ENCODE measurements at places on chromosomes 6 and 20. TPM values are rescaled to one million over a fixed set of nuclear protein-coding genes. Genes with fewer than 3 reads are reported as not detected.

GRCh38 chr6:137155830-137156229 is 17.6 kb downstream of the IL22RA2 start:
- no peak for DNase-seq

DNA sequence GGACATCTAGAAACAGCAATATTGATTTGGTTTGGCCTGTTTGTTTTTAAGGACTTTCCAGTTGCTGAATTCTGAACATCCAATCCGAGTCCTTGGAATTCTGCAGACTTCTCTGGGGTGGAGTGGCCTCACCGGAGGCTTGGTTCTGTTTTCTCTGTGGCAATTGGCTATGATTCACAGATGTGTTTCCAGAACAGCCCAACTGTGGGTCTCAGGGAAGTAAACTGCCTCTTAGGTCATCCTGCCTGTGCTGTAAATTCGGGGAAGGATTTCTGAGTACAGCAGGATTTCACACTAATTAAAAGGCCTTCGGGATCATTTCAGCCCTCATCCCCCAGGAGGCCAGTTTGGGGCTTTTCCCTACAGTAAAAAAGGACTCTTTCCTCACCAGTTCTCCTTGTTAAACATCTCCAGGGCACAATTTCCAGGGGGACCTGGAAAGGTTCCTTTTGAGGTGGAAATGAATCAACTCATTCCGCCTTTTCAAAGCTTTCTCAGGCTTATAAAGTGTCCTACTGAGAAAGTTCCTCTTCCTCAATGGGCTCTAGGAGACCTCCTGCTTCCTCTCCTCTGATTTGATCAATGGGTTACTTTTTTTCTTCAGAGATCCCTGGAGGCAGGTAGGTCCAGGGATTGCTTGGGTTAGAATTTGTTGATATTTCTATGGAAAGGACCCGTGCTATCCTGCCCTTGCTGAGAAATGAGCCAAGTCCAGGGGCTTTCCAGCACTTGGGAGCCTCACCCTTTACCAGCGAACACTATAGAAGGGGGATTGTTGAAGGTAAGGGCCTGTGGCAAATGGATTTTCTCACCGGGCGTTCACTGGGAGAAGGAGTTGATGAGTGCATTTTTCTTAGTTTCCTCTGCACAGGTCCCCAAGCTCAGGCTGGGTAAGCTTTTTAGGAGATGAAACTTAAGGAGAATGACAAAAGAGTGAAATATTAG is 114.6 kb downstream of the CLIC5 start:
- peak; percentile 75 for DNase-seq

DNA sequence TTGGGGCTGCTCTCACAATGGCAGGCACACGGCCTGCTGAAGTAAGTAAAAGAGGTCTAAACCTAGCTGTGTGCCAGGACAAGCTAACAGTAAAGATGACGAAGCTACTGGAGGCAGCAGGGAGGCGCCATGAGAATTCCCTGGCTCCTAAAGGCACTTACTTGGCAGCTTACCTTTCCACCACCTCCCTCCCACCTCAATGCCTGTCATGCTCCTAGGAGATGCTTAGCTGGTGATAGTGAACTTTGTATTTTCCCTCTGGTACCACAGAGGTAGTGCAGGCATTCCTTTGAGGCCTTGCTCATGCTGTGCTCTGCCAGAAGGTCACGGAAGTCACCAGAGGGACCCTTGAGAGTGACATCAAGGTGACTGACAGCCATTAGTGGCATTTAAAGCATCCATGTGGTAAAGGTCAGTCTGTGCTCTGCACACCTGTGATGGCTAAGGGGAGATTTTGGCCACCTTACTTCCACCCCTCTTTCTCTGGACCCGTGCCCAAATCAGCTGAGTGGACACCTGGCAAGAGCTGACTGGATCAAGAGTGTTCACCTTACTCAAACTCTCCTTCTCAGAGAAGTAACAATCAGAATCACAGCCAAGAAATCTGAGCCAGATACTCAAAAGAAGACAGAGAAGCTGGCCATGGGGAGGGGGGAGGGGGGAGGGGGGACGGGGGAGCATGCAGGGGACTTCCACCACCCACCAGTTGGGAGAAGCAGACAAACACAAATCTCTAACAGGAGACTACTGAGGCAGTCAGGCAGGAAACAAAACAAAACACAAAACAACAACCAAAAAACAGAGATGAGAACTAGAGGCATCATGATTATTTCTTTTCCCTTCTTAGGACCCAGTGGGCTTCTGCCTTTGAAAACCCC is 2.9 kb downstream of the FKBP1A start:
- DNase-seq = no peak

The PPP1R3G gene
- total RNA-seq = 0.71 TPM

The SLC35A1 gene
- 18.4 TPM for total RNA-seq

DNA sequence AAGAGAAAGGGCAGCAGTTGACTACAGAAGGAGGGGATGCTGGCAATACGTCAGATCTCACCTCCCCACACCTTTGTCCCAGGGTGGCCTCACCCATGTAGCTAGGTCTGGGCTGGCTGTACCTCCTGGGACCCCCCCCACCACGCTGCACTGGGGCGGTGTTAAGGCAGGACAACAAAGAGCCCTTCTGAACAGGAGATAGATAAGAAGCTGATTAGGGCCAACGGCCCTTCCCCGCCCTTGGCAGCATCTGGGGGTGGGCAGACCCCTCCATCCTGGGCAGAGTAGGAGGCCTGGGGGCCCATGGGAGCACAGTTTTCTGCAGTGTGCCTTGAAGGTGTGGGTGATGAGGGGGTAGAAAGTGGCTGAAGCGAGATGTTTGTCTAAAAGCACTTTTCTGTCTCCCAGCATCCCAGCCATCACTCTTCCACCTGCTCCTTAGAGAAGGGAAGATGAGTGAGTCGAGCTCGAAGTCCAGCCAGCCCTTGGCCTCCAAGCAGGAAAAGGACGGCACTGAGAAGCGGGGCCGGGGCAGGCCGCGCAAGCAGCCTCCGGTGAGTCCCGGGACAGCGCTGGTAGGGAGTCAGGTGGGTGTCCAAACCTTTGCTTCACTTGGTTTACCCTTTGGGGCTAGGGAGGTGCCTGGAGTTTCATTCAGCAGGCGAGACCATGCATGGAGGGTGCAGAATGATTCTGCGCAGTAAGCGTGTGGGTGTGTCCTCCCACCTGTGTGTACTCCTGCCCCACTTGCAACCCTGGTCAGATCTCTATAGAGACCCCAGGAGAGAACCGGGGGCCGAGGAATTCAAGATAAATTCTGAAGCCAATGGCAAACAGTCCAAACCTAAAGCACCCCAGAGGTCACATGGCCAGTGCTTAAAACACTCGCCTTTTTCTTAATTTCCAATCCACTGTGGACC is 3.9 kb downstream of the HMGA1 start:
- DNase-seq = no peak

DNA sequence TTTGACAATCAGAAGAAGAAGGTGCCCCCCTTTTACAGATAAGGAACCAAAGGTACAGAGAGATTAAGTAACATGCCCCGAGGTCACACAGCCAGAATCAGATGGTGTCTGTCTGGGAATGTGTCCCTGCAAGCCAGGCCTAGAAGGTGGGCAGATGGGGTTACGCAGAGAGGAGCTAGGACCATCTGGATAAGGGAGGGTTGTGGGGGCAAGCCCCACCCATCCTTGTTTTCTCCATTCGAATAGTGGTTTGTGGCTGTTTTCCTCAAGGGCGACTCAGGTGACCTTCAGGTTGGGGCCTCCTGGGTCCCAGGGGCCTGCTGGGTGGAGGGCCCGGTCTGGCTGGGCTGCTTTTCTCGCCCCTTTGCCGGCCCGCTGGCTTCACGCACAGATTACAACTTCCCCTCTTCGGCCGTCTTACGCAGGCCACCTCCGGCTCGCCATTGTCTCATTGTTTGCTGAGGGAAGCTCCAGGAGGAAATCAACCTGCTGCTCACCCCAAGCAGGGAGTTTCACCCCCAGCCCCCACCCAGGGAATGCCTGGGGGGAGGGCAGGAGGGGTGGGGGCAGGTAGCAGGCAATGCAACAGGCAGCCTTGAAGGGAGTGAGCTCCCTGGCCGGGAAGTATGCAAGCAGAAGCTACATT is 30.8 kb upstream of the CSNK2A1 start:
- DNase-seq = no peak

DNA sequence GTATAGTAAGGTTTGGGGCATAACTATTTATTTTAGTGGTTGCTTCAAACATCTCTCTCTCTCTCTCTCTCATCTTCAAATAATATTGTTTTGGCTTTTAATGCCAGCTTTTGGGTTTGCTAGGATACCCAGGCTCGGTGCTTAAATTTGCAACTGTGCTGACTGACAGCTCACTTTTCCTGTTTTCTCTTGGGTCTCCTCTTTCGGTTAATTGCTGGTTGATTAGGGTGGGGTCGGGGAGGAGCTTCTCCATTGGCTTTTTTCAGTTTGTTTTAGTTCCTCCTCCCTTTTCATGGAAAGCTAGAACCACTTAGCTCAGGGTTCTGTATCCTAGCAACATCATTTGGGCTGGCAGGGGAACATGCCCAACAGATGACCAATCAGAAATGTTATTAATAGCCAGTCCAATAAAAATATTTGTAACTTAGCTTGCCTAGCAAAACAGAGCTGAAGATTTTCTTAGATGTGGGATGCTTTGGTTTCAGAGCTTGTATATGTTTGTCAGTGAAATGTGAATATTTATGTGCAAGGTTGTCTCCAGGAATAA is 11.3 kb downstream of the TFAP2B start:
- no peak for DNase-seq

DNA sequence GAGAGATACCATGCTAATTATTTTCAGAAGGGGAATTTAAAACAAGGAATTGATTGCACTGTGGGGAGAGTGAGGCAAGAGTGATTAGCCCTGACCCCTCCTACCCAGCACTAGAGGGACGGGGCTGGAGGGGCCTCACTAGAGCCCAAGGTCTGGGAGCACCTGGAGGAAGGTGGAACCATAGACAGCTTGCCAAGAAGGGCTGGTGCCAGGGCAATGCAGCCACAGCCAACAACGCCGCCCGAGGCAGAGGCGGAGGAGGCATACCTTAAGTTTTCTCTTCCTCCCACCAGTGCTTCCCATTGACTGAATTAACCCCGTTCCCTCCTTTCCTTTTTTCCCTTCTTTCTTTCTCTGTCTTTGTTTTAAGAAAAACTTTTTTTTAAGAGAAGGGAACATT is 40.0 kb downstream of the IYD start:
- no peak for DNase-seq

Measured in SJCRH30 (cell line).